ENCODE measurements at places on chromosomes 5 and 9. TPM values are rescaled to one million over a fixed set of nuclear protein-coding genes. Genes with fewer than 3 reads are reported as not detected.

DNA sequence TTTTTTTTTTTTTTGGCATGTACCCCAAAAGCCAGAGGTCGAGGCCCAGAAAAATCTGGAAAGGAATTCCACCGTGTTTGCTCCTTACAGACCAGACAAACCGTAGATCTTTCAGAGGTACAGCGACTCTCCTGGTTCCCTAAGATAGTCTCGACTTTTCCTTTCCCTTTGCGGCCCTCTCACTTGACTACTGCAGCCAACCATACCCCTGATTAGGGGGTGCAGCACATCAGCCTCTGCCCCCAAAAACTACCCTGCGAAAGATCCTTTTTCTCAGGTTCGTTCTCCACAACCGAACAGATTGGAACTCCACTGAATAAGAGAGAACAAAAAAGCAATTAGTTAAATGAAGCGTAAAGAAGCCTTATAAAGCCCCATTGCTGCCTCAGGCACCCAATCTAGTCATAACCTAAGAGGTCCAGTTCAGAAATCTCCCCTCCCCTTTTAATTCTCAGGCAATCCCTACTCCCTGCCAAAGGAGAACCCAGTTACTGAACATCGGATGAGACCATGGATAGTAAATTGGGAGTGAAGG is 379 bp upstream of the TICAM2 start:
- DNase-seq, result peak; percentile 25

DNA sequence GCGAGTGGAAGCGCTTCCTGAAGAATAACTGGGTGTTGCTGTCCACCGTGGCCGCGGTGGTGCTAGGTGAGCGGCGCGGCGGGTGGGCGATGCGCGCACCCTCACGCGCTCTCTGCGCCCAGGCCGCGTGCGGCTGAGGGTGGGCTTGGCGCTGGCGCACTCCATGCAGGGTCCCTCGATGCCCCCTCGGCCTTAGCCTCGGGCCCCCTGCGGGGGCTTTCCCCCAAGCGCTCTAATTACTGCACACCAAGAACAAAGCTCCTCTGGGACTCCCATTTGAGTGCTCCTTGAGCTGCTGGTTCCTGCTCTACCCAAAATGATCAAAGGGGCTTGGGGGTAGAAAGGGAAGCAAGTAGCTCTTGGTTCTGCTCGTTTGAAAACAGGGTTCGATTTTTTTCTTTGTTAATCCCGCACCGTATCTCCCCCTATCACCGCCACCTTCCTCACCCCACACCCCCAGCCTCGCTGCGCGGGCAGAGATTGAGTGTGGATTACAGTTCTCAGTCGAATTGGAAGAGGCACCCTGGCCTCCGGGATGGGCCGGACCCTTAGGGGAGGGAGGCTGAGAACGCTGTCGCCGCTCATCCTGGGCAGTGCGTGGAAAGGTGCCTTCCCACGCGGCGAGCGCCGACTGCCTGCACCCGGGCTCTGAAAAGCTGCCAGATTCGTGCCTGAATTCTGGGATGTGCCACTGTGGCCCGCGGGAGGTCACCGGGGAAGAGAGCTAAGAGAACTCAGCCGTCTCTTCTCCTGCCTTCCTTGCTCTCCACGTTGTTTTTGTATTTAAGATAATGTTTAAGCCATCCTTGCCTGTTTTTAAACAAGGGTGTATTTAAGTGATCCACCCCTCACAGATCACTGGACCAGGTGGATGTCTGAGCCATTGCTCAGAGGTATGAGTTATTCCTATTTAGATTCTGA is 697 bp downstream of the SLC1A1 start:
- no peak for DNase-seq

Gene FAM163B
- total RNA-seq, result not detected

Gene FBP2
- not detected for total RNA-seq

Gene LCN9
- total RNA-seq, result 4.8 TPM

GRCh38 chr5:14235872-14236271 is 92.7 kb downstream of the TRIO start:
- DNase-seq, result no peak

GRCh38 chr9:133956520-133957076 is 35.5 kb downstream of the VAV2 start:
- DNase-seq, result no peak

- DNase-seq, result no peak
Measured at GRCh38 chr9:133830711-133831110, 92.6 kb upstream of the SARDH start.

DNA sequence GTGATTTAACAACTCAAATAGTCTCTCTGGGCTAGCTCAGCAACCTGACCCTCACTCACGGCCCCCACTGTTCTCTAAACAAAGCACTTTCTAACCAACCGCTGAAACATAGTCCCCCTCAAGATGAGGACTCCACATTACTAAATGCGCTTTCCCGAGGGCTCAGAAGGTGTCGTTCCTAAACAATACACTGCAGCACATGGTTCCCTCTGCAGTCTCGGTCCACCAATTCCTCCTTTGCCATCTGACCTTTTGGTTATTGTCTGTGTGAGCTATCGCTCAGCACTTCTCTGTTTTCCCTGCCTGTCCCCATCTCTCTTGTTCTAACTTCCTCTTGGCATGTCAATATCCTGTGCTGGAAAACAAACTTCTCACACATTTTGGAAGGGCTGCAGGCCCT is 7.2 kb downstream of the EPB41L4A start:
- DNase-seq, result no peak

DNA sequence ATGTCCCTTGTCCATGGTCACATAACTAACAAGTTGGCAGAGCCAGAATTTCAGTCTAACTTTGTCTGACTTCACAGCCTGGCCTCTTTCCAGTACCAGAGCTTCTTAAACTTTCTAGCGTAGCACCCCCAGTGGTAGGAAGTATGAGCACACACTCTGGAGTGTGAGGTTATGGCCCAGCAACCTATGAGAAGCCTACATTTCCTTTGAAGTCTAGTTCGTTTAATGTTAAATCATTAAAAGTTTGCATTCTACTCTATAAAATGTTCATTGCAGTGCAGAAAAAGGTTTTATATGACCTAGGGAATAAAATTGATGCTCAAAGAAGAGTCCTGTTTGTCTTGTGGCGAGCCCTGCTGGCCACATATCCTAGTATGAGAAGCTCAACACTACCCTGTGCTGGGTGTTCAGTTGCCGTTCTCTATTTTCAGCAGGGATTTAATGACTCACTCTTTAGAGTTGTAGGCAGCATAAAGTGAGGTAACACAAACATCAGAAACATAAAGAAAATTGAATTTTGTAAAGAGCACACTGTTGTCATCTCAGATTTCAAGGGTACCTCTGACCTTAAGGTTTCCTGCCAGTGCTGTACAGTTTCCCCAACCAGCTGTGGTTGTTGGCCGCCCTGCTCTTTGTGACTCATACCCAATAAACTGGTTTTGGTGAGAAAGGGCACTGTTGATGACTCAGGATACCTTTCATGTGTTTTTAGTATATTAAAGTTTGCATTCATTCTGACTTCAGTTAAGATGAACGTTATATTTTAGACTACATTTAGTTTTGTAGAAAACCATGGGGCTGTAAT is 14.3 kb downstream of the MCCC2 start:
- DNase-seq, result peak; percentile 94

Gene MLANA
- not detected for total RNA-seq

DNA sequence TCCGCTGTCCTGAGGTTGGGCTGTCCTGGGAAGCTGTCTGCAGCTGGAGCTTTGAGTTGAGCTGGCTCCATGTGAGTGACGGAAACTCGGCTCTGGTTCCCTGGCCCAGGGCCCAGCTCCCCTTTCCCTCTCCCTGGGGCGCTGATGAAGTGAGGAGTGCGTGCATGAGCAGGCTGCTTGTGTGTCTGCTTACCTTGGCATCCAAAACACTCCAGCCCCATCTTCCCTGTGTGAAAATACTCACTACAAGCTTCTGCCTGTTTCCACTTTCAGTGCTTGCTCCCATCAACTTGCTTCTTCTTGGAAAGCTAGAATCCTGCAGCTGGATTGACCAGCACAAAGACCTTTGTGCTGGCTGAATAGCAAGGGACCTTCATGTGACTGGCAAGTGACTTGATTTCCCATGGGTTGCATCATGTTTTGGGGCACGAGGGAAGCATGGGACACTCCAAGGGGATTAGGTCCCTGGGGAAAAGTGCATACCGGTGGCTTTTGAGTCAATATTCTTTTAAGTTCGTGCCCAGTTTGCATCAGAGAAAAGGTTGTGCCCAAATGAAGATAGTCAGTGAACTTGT is 198.1 kb downstream of the GADD45G start:
- no peak for DNase-seq

Gene PCDHB3
- total RNA-seq, result 3.6 TPM

DNA sequence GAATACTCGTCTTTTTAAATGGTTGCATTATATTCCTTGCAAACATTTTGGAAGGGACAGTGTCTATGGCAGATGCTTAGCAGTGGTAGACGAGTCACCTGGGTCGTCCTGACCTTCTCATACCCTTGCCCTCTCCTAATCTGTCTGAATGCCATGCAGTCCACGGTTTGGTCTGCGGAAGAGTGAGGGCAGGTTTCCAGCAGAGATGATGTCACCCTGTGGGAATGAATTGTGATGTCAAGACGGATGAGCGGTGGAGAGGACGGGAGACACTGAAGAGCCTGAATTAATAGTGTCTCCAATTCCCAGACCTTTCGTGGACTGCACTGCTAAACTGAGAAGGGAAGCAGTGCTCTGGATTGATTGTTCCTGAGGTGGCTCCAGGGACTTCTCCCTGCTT is 329.0 kb upstream of the PANK3 start:
- peak; percentile 80 for DNase-seq
